HCT116 (cell line): ENCODE measurements at places on chromosomes 3 and 15.

- no peak for DNase-seq
Measured at GRCh38 chr15:99967841-99968371, 234.7 kb upstream of the LYSMD4 start.

DNA sequence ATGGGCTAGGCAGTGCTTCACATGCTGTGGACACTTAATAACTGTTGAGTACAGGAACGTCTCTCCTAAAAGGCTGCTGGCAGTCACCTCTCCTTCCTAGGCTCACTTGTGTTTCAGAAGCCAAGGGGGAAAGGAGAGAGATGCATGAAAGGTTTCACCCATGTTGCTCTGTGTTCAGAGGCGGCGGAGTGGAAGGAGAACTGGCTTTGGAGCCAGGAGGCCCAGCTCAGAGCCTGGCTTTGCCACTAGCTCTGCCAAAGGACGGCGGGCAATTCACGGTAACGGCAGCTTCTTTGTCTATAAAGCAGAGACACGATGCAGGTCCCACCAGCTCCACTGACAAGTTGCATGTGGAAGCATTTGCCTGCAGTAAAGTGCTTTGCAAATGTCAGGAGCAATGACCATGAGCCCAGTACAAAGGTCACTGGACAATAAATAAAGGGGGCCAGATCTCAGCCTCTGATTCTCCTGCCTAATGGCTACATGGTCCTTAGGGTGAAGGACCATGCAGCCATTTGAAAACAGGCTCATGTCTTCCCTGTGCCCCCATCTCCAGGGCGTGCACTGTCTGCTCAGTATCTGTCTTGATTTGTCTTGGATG, 171.7 kb upstream of the TLE3 start:
- DNase-seq, result no peak

DNA sequence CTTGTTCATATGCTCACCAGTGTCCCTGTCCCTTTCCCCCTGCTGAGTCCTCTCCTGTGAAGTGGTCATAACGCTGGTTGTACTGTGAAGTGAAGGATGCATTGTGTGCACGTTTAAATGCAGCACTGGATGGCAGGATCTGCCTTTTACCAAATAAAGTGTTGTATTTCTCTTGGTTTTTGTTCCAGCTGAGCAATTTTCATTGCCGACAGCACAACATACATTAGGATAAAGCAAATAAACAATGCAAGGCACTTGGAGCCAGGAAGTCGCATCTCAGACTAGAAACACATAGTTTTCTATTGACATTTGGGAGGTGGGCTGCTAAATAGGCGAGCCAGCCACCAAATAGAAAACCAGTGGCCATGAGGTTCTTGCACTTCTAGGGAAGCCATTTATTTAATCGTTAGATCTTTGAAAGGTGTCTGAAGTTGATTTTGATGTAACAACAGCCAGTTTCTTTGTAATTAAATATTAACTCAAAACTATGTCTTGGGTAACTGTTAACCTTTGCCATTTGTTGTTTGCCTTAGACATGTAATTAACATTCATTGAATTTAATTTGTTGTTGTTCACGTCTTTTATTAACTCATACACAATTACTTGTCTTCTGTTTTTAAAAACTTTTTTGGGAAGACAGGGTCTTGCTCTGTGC, 185.3 kb downstream of the FNDC3B start:
- DNase-seq, result no peak

- no peak for DNase-seq
Measured at GRCh38 chr15:68580026-68580882, 1.5 kb downstream of the CORO2B start.

DNA sequence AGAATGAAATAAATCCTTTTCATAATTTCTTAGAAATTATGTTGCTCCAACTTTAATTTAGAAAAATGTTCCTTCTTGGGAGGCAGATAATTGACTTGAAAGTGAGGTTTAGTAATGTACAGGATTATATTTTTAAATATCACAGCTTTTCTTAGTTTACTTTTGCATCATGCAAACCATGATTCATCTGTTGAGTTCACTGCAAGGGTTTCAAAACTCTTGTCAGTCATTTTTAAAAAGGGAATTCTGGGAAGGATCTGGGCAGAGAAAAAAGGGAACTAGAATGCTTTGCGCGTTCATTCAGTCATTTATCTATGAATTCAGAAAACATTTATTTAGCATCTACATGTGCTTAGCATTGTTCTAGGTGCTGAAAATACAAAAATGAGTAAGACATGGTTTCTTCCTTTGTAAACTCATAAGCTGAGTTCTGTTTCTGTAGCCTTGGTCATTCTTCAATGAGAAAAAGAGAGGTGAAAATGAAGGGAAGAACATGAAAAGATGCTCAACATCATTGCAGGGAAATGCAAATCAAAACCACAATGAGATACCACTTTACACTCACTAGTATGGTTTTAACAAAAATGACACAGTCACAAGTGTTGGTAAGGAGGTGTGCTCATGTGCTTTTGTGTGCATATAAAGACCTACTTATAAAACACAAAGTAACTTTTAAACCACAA, 209.1 kb downstream of the NR1D2 start:
- DNase-seq, result no peak

- no peak for DNase-seq
Measured at GRCh38 chr3:134667956-134668355, 17.1 kb upstream of the KY start.
